ENCODE measurements at places on chromosomes 1 and 21.

DNA sequence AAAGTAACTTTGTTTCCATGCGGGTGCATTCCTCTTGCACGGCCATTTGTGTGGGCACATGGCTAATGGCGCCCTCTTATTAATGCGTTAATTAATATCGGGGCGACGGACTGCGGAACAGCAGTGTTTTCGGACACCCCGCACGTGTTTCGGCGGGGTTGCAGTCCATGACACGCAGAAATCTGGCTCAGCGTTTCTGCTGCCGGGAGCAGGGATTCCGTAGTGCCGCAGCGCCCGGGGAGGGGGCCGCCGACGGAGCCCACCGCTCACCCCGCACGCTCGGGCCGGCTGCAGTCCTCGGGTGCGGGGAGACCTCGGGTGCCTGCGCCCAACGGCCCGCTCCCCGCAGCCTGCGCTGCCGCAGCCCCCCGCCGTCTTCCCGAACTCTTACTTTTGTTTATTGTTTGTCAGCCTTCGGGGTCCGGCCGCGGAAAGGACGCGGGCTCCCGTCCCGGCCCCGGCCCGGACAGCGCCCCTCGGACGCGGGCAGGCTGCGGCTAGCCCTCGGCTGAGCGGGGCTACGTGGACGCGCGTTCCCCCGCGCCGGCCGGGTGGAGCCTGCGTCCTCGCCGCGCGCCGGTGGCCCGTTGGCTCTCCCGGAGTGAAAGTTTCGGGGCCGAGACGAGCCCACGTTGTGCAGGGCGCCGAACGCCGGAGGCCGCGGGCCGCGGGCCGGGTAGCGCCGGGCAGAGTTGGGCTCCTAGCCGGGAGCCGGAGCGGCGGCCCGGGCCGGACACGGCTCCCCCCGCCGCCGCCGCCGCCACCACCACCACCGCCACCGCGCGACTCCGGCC is 849 bp downstream of the NFIA start:
- DNase-seq: no peak

GRCh38 chr1:98402860-98403259 is 258.7 kb upstream of the SNX7 start:
- no peak for DNase-seq

DNA sequence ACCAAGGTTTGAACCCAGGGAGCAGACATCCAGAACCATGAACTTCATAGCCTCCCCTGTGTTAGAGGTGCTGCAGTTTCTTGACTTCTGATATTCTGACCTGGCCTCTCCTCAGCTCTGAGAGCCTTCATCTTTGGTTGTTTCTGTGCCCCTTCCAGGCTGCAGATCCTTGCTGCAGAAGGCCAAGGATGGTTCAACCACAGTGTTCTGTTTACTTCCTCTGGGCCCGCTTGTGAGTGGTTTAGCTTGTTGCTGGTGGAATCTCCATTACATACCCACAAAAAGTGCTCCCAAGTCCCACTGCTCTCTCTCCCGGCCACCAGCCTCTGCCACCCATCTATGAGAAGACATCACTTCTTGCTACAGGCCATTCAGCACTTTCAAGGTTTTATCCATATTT is 9.0 kb upstream of the SLC2A7 start:
- no peak for DNase-seq

DNA sequence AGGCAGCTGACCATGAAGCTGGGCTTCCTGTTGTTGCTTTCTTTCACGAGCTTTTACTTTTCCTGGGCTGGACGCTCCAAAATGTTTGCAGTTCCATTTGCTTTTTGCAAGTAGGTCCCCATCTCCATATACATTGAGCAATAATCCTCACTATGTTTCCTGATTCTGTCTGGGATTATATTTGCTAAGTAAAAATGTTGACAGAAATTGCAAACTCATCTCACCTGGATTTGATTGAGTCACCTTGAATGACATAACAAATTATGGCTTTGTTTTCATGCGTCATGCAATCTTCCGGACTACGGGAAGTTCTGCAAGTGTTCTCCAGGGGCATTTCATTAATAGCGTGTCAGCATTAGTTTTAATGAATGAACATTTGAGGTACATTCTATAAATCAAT is 18.9 kb downstream of the ATP5PO start:
- DNase-seq: no peak

- DNase-seq: no peak
Measured at GRCh38 chr21:38903690-38904139, 98.0 kb downstream of the ETS2 start.

DNA sequence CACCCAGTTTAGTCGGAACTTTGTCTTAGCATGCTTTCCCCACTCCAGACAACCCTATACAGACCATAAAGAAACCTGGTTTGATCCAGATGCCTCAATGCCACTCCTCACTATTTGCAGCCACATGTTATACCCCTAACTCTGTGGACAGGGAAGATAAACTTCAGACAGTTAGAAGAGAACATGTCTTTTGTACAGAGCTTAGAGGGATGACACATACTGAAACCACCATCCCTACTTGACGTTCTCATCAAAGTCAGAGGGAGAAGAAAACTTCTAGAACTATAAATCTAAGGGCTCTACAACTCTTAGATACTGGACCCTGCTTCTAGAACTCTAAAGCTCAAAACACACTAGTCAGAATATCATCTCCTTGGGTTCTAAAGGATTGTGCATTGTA is 3.7 kb downstream of the SYT6 start:
- DNase-seq: no peak

DNA sequence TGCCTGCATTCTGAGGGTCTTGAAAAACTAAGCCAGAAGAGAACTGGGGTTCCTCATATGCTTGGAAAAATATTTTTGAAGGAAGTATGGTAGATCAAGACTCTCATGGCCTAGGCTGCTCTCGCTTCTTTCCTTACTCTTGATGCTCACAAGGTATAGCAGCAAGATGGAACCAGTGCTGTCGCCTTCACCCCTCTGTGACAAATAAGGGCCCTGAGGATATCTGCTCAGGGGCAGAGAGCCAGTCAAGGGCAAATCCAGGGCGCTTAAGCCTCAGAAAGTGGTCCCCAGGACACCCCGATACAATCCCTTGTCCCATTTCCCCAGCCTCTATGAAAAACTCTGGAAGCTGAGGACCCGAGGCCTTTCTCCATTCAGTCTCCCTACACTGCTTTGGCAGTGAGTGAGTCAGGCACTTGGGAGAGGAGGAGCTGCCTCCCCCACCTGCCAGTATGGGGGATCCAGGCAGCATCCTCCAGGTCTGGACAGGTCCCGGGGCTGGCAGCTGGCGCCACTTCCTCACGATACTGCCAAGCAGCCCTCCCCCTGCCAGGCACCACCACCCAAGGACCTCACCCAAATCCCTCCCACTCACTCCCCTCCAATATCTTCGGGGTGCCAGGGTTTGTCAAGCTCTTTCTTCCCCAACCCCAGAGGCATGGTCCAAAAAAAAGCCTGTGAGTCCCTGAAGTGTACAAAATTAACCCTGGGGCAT is 1.3 kb downstream of the IGSF9 start:
- no peak for DNase-seq

- no peak for DNase-seq
Measured at GRCh38 chr1:206715552-206716158, 30.9 kb downstream of the MAPKAPK2 start.

GRCh38 chr1:167862432-167863076 is 51.4 kb downstream of the ADCY10 start:
- DNase-seq: no peak

DNA sequence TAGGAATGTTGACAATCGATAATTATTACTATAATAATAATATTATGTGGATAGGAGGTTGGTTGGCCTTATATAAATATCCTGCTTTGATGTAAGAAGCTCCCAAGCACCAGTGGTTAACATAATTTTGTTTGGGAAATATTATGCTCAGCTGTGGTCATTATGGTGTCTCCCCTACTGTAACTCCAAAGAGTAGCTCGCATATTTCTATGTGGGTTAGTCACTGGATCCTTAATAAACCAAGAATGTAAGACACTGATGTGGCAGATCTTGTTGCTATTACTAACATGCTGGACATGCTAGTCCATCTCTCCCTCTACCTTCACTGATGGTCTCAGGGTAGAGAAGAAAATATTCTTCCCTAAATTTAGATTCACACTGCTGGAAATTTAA is 79.2 kb upstream of the RALGPS2 start:
- DNase-seq: no peak

DNA sequence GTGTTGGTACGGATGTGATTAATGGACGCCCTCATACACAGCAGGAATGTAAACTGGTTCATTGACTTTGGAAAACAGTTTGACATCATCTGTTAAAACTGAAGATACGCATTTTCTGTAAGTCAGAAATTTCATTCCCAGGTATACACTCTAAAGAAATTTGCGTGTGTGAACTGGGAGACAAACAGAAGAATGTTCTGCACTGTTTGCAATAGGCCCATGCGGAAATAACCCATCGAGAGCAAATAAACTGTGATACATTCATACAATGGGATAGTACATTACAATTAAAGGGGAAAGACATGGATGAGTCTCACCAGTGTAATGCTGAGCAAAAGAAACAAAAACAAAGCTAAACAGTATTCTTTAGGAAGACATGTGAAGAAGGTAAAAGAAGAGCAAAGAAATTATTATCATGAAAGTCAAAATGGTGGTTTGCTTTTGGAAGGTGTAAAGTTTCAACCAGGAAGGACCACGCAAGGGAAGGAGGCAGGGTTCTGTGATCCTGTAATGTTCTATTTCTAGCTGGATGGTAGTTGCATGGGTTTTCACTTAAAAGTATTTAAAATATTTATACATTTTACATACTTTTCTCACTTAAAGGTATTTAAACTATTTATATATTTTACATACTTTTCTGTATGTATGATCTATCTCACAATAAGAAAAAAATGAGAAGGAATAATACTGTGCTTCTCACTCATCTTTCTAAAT is 30.3 kb downstream of the INTS7 start:
- no peak for DNase-seq

DNA sequence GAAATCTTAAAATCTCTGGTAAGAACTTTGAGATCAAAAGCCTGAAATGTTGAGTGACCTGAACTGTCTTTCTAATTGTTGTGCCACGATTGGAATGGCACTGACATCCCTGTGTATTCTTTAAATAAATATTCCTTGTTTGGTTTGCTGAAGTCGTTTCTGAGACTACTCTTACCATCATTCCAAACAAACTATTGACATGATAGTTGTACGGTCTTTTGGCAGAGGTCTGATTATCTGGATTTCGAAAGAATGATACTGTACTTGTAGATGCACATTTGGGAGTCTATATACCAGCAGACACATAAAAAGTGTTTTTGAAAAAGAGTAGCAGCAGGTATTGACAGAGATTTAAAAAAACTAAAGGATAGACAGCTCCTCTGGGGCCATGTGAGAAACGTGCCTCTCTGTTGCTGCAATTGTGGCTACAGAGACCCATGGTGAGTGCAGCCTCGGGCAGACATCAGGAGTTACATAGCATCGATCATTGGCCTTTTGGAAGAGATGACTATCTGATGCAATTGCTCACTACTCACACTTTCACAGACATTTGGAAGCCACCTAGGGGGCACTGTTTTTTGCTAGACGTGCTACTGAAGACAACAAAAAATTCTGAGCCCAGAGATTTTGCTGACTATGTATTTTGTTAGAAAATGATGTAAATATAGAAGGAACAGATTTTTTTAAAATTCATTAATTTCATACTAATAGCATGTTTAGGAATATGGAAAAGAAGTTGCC is 464.5 kb downstream of the KCNT2 start:
- DNase-seq: no peak

All from SIG-M5 (cell line).